ENCODE measurements at places on chromosomes 6 and 20. TPM values are rescaled to one million over a fixed set of nuclear protein-coding genes. Genes with fewer than 3 reads are reported as not detected.
A peak's percentile ranks its signal among the peaks of the same experiment; 100 is the strongest.

The LY6G5B gene
- total RNA-seq: 2.6 TPM

The FAM209B gene
- total RNA-seq: not detected

The ZNF311 gene
- total RNA-seq: 0.05 TPM

The ERVFRD-1 gene
- total RNA-seq: 2.5 TPM

The OR12D3 gene
- not detected for total RNA-seq

The KCNG1 gene
- 11.5 TPM for total RNA-seq

The GSTA4 gene
- total RNA-seq: 25.3 TPM

The SLC22A23 gene
- 15.6 TPM for total RNA-seq

DNA sequence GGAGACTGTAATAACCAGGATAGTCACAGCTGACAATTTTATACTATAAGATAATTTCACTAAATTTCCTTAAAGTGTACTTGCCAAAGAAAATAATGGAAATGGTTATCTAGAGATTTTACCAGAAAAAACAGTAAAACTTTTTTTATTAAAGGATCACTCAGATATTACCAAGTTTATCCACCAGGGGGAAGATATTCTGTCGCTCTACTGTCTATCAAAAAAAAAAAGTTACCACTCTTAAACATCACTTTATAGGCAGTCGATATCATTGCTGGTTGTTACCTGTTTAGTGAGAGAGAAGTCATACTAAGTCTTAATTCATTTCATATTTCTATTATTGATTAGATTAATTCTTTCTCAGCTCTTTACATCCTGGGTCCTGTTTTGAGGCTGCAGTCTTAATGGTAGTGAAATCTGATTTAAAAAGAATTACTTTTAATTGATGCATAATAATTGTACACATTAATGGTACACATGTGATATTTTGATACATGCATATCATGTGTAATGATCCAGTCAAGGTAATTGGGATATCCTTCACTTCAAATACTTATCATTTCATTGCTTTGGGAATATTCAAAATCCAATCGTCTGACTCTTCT lies 18.9 kb downstream of the L3MBTL3 start:
- no peak for DNase-seq

GRCh38 chr6:121847806-121848522 lies 412.5 kb downstream of the GJA1 start:
- DNase-seq: no peak

DNA sequence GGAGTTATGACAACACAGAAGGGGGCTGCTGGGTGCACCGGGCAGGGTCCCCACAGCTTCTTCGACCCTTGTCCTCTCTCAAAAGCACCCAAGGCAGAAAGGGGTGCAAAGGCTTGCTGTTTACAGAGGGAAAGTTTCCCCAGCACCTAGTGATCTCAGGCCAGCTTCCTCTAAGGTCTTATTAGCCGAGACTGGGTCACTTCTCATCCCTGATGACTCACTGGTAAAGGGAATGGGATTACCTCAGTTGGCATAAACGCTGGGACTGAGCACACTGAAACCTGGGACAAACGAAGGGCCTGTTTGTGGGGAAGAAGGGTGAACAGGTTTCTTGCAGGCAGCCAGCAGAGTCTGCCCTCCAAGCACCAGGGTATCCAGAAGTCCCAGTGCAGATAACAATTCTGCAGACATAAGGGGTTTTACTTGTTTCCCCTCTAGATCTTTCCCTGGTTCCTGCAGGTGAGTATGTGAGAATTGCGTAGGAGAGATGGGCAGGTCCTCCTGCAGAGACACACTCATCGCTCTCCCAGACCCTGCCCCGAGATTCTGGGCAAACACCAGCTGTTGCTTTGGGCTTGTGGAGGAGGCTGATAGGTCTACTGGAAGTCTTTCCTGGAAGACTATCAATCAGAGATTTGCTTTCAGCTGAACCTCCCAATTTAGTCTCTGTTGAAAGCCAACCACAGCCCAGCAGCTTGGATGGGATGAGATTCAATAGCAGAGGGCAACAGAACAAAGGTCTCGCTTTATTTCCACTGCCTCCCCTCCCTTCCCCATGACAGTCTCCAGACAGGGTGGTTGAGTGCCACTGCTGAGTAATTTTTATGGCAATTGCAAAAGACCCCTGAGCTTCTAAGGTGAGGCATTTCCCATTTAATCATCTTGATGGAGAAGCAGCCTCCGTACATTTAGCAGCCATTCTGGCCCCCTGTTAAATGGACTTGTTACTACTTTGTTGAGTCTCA lies 25.7 kb downstream of the KCNG1 start:
- DNase-seq: no peak

- peak; percentile 78 for DNase-seq
Measured at GRCh38 chr6:142871910-142872331, 73.1 kb downstream of the HIVEP2 start.

DNA sequence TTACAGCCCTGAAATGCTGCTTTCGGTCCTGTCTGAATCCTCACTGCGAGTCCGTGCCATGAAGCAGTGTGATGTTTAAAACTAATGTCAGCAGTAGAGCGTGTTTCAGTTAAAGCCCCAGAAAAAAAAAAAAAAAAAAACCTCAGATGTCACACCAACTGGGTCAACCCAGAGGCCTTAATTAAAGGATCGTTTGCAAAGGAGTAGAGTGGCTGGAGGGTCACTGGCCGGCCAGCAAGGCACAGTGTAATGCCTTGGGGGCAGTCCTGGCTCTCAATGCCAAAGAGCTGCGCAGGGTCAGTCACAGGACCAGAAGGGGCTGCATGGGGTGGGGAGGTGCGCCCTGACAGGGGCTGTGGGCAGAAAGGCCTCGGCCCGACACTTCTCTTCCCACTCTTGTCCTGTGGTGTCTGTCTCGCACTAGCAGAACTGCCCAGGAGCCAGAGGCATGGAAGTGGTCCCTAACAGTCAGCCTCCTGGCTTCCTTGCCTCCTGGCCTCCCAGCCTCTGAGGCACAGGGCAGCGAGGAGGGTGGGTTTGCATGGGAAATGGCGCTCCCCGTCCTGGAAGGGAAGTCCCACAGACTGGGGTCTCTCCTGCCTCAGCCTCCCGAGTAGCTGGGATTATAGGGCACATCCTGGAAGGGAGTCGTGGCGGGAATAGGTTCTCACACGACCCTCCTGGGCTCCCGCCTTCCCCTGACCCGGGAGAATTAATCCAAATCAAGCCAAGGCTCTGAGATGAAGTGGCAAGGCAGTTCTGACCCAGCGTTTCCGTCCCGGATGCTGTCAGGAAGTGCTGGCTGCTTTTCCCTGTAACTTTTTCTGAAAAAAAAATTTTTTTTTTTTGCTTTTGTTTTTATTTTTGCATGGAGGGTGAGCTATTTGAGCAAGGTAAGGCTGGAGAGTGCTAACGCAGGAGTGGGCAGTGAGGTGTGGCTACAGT lies 53.7 kb upstream of the MPC1 start:
- no peak for DNase-seq

- DNase-seq: no peak
Measured at GRCh38 chr20:58077282-58077681, 151.2 kb downstream of the ANKRD60 start.

DNA sequence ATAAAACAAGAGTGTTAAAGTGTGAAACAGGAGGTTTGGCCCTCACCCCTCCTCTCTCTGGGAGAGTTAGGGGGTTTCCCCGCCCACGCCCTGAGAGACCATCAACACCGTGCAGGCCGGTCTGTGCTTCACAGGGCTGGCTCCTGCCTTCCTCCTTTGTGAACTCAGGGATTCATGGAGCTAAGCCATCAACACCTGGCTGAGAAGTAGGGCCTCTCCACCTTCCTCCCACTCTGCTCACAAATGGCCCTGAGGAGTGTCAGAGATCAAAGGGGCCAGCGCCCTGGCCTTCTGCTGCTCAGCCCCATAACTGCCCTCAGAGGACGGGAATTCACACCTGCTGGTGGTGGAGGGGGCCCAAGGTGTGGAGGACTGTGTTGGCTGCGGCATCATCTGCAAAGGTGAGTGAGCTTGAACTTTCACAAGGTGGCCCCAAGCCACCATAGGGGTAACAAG lies 88.6 kb downstream of the PSMB1 start:
- DNase-seq: no peak

DNA sequence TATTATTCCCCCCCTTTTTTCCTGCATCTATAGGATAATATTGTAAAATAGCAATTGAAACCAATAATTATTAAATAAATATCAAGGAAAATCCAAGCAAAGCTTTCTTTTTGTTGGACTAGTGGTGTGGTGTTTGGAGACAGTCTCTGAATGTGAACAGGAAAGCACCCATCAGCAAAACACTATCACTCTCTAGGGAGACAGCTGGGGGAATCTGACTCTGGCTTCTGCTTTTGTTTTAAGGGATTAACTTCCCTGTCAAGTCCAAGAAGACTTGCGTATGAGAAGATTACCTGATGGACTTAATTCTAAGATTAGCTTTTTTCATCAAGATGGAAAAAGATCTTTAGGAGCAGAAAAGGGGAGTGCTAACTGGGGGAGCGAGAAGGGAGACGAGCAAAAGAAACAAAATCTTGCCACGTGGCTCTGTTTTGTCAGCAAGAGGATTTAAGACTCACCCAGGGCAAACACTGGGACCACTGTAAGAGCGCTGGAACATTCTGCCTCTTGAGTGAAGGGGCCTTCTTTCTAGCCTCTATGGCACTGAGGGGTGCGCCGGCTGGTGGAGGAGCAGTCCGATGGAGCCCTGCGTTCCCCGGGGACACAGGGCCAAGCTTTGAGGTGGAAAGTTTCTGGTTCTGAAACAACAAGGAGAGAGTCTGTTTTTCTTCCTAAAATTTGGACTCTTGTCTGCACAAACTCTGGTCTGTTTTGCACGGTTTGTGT lies 570 bp downstream of the TULP4 start:
- DNase-seq: no peak

GRCh38 chr6:33784787-33785186 lies 4.1 kb downstream of the LEMD2 start:
- no peak for DNase-seq

DNA sequence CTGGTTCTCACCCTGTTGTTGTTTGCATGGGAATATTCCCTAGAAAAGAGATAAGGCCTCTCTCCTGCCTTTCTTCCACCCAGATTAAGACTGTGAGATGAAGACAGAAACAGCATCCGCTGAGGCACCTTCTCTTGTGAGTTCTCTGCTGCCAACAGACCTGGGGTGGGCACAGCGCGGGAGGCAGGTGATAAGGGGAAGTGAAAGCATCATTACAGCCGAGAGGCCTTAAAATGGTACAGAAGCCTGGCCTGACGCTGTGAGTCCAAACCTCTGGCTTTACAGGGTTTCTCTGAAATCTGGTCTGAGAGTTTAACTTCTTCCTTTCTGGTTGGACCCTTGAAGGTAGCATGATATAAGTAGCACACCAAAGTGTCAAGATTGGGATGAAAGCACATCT lies 21.0 kb upstream of the IYD start:
- no peak for DNase-seq

- no peak for DNase-seq
Measured at GRCh38 chr6:40325041-40325440, 262.1 kb downstream of the LRFN2 start.

DNA sequence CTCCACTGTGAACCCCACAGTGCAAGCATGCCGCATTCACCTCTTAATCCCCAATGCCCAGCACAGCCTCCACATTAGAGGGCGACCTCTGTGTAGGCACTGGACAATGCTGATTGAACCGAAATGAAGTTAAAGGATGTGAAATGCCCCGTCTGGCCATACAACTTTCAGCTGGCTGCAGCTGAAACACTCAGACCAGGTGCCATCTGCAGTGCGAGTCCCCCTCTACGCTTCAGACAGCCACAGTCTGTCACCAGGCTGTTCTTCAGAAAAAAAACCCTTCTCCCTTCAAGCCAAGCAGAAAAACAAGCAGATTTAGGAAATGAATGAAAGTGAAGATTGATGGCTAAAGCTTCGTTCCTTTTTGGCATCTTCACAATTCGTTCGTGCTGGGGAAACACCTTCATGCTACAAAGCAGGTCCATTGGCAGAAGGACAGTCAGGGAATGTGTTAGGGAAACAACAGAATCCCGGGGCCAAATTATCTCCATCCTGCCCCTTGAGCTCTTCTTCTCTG lies 44.7 kb downstream of the TNFAIP3 start:
- DNase-seq: no peak

- DNase-seq: no peak
Measured at GRCh38 chr6:143064951-143065683, 4.4 kb downstream of the AIG1 start.

DNA sequence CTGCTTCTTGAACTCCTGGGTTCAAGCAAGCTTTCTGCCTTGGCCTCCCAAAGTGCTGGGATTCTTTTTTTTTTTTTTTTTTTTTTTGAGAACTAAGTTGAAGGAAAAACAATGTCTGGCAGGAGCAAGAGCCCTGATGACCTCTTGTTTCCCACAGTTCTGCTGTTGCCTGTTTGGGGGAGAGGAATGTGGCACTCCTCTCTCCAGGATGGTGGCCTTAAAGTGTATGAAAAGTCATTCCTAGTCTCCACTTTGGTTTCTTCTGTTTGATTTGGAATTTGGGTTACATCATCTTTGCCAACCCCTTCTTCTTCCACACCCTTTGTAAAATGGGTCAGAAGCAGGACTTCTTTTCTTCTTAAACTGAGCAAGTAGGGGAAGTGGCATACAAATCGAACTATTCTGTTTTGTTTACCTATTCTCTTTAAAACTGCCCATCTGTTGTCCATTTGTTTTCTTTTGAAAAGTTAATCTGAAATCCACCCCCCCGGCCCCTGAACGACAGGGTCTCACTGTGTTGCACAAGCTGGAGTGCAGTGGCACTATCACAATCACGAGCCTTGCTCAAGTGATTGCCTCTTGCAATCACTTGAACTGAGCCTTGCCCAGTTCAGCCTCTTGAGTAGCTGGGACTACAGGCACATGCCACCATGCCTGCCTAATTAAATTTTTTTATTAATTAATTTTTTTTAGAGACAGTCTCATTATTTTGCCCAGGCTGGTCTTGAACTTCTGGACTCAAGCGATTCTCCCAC lies 11.3 kb downstream of the CARMIL1 start:
- no peak for DNase-seq

- no peak for DNase-seq
Measured at GRCh38 chr20:40986774-40987173, 41.8 kb upstream of the TOP1 start.

GRCh38 chr6:161143663-161144430 lies 130.0 kb downstream of the AGPAT4 start:
- no peak for DNase-seq

- DNase-seq: peak; percentile 77
Measured at GRCh38 chr6:116648156-116648555, 20.4 kb downstream of the ZUP1 start.

DNA sequence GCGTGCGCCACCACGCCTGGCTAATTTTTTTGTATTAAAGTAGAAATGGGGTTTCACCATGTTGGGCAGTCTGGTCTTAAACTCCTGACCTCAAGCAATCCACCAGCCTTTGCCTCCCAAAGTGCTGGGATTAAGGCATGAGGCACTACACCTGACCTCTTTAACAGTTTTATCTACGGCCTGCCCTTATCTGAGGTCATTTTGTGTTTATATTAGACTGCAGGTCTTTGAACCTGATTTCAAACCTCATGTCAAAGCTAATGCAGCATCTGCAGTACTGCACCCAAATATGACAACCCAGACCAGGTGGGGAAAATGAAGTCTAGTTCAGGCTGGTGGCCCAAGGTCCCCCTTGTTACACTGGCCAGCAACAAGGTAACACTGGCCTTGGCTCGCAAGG lies 89.3 kb upstream of the ARMC2 start:
- DNase-seq: no peak

- no peak for DNase-seq
Measured at GRCh38 chr6:149852180-149852579, 12.0 kb downstream of the LRP11 start.

All from glomerular endothelial cell (primary cell).